GM12878 (cell line): ENCODE measurements at places on chromosomes 12 and 14.

- no peak for DNase-seq
Observed at GRCh38 chr14:69654116-69654515, 42.7 kb downstream of the SUSD6 start.

- DNase-seq = no peak
Observed at GRCh38 chr12:57175428-57176138, 28.2 kb upstream of the LRP1-AS start.

GRCh38 chr12:91892081-91892855 lies 253.4 kb downstream of the BTG1 start:
- no peak for DNase-seq

GRCh38 chr14:75578102-75578785 lies at the start of gene FLVCR2:
Gene FLVCR2, plus strand, starts transcription at chr14:75578620. Its CDS starts 353 bp downstream, at chr14:75578973.
- no peak for DNase-seq

GRCh38 chr12:63150713-63151622 lies at the start of gene AVPR1A:
Gene AVPR1A, minus strand, starts transcription at chr12:63151201. Its CDS starts 365 bp downstream, at chr12:63150836.
- no peak for DNase-seq

GRCh38 chr14:102554821-102555819 lies 37.3 kb upstream of the RCOR1 start:
- DNase-seq = no peak

DNA sequence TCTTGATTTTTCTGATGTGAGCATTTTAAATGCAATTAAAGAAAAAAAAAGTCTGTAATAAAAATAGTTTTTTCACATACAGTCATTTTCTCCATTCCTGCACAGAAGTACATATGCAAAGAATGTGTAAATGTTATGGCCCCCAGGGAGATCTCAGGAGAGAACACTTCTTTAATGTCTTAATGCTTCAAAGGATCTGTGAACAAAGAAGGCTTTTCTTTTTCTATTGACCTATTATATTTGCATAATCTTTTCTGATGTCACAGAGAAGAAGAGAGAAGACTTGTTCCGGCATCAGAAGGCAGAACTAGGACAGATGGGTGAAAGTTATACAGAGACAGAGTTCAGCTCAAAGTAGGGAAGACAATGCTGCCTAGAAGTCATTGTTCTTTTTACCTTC lies 413.5 kb upstream of the STXBP6 start:
- no peak for DNase-seq

DNA sequence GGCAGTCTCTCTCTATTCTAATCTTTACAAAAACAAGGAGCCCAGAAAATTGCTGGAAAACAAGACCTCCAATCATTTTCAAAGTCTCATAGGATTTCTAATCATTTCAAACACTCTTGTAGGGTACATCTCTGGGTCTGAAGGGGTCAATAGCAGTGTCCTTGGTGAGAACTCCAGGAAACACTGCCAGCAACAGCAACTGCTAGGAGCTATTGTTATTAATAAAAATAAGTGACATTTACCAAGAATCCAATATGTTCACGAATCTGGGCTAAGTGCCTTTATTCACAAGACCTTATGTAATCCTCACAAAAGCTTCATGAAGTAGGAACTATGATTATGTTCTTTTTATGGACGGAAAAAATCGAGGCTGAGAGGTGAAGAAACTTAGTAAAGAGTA lies 72.8 kb downstream of the TTC7B start:
- no peak for DNase-seq

- peak; percentile 36 for DNase-seq
Observed at GRCh38 chr12:39467432-39467870, 24.5 kb upstream of the KIF21A start.

GRCh38 chr12:64983771-64984278 lies 137.3 kb downstream of the WIF1 start:
- no peak for DNase-seq

GRCh38 chr12:3553681-3554370 lies 62.8 kb downstream of the PRMT8 start:
- no peak for DNase-seq

DNA sequence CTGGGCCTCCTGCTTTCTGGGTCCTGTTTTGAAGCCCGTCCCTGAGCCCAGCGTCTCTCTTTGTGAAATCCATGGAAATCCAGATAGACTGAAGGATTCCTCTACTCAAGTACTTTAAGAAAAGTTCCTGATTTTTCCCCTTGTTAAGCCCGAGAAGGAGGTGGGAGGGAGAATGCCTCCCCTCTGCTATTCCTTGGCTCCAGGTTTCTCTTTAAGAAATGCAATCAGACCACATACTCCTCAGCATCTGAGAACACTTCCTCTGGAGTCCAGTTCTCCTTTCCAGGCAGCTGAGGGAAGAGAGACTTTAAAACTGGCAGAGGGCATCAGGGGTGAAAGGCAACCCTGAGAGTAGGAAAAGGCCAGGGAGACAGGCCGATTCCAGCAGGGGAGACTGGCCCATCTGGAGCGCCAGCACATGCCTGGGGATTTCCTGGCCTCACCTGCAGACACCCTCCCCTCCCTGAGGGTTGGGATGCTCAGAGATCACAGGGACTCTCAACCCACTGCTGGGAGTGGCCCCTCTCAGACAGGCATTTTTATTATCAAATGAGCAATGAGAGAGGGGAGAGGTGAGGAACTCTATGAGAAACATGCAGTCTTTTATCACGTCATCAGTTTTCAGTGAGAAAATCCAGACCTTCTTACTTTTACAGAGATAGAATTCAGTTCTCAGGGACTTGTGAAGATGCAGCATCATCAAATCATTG lies 2.0 kb upstream of the EMP1 start:
- DNase-seq = no peak

- DNase-seq = no peak
Observed at GRCh38 chr14:88488897-88489296, 65.9 kb downstream of the PTPN21 start.

DNA sequence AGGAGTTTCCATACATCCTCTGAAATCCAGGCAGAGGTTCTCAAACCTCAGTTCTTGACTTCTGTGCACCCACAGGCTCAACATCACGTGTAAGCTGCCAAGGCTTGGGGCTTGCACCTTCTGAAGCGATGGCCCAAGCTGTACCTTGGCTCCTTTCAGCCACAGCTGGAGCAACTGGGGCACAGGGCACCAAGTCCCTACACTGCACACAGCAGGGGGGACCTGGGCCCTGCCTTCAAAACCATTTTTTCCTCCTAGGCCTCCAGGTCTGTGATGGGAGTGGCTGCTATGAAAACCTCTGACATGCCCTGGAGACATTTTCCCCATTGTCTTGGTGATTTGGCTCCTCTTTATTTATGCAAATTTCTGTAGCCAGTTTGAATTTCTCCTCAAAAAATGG lies 10.6 kb downstream of the AREL1 start:
- DNase-seq = no peak

- DNase-seq = no peak
Observed at GRCh38 chr12:85821759-85822158, 14.4 kb downstream of the RASSF9 start.

DNA sequence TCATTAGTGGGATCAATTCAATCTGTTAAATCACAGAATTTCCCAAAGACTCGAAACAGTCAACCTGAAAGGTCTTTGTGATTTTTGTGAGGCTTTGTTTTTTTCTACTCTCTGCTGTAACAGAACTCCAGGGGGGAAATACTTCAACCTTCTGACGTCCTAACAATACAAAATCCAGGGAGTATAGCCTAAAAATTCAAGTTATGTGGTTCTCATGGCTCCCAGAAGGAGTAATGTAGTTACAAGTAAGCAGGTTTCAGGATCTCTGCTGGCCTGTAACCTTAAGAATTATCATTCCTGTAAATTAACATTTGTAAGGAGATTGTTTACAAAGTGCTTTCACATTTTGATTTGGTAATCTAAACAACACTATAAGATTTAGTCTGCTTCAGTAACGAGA lies 39.9 kb downstream of the VEZT start:
- no peak for DNase-seq

- no peak for DNase-seq
Observed at GRCh38 chr12:12874029-12874428, 17.3 kb upstream of the GPRC5A start.

DNA sequence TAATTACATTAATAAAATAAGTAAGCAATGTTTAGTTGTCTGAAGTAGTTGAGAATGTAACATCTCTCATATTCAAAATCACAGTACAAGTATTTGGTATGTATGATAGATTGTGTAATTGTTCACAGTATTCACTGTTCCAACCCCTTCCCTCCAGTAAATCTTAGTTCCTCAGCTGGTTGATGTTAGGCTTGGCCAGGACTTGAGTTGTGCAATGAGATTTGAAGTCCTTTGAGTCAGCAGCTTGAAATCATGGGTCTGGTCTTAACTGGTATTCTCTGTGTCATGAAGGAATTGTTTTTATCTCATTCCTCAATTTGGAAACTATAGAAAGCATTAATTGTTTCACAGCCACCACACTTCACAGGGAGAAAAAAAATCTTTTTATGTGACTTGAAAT lies 477.1 kb downstream of the FSCB start:
- no peak for DNase-seq

DNA sequence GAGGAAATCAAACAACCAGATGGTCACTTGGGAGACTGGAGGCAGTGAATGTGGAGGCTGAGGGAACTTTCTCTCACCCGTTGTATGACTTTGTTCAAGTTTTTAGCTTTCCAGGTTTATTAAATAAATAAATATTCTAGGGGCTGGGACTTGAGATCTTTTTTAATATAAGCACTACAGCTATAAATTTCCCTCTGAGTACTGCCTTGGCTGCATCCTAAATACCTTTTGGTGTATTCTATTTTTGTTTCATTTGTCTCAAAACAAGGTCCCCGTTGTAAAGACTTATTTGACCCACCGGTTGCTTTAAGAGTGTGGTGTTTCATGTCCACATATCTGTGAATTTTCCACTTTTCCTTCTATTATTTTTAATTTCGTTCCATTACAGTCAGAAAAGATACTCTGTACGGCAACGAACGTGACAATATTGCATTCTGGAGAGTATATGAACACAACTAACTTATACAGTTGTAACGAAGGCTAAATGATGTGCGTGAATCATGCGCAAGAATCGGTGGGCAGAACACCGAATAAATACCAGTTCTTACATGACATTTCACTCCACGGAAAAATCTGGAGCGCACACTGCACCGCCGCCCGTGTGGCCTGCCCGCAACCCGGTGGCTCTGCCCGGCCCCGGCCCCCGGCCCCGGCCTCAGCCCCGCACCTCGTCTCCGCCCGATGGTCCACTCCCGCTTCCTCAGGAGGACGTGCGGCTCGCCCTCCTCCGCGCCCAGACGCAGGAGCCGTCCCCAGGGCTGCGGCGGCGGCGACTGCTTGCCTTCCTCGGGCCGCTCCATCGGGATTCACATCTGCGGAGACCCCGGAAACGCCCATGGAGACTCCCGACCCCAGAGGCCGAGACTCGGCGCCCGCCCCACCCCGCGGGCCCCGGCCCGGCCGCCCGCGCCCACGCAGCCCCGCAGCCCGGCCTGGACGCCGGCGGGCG lies 602 bp downstream of the CHFR start:
- DNase-seq = no peak

DNA sequence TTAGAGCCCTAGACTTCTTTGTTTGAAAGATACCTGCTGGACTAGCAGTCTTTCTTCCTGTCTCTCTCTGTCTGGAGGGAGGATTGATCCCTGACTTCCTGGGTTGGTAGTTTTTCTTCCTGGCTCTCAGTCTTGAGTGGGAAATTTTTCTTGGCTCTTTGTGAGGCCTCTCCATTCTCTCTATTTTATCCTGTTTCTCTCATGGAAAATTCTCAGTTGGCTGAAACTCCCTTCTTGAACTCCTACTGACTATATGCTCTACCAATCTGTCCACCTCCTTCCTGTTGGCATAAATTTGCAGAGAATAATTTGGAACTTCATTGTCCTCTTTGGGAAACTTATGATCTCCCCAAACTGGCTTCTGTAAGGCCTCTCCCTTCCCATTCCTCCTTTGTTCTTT lies 24.1 kb upstream of the MUCL1 start:
- no peak for DNase-seq

GRCh38 chr12:466039-466438 lies 6.3 kb downstream of the B4GALNT3 start:
- no peak for DNase-seq
